ENCODE measurements at places on chromosomes 12 and 14.

- no peak for DNase-seq
Observed at GRCh38 chr12:54660320-54660962, 12.3 kb upstream of the DCD start.

- no peak for DNase-seq
Observed at GRCh38 chr14:103257211-103257962, 76.7 kb upstream of the EIF5 start.

DNA sequence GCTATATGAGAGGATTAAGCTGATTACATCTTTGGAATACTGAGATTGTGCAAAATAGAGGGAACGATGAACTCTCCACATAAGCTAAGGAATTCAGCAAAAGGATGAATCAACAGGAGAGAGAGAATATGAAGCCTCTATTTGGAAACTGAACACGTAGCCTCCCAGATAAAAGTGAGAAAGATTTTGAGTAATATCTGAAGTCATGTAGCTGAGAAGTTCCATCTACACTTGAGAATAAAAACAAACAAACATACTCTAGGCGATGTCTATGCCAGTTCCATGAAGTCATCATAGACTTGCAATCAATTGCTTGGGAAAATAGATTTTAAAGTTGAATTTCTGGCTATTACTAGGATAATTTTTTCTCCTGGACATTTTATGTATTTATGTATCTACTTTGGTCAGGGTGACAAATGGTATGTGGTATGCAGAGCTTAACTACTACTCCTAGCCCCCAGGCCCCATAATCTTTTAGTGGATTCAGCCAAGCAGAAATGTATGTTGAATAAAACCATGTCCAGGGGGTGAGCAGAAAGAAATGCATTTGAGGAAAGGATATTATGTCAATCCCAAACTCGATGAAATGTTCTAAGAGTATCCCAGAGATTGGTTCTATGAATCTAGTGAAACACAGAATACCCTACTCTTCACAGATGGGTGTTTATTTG lies 627.4 kb downstream of the DIO2 start:
- no peak for DNase-seq

- DNase-seq = no peak
Observed at GRCh38 chr12:97306147-97306546, 156.5 kb upstream of the RMST start.

DNA sequence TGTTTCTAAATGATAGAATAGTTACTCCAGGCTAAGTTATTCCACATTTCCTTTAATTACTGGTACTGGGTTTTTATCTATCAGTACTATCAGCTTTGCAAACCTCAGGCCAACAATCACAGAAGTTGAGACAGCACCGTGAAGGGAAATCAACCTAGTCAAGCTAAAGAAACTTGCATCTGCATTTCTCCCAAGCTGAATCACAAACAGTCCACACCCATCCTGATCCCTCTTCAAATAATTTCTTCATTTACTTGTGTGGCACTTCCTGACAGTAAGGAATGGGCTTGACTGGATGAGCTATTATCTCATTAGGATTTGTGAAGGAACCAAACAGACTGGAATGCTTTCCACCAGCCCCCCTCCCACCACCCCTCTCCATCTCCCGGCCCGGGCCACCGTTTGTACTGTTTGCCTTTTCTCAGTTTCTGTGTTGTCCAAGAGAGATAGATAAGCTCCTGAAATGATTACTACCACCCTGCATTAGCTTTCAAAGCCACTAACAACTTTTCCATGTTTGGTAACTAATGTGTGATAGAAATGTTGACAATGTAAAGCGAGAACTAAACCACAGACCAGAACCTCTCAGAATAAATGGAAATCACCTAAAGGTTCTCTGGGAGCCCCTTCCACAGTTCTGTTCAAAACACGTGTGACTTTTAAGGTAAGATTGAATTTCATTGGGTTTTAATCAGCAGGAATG lies 236.3 kb downstream of the SLC25A21 start:
- no peak for DNase-seq

DNA sequence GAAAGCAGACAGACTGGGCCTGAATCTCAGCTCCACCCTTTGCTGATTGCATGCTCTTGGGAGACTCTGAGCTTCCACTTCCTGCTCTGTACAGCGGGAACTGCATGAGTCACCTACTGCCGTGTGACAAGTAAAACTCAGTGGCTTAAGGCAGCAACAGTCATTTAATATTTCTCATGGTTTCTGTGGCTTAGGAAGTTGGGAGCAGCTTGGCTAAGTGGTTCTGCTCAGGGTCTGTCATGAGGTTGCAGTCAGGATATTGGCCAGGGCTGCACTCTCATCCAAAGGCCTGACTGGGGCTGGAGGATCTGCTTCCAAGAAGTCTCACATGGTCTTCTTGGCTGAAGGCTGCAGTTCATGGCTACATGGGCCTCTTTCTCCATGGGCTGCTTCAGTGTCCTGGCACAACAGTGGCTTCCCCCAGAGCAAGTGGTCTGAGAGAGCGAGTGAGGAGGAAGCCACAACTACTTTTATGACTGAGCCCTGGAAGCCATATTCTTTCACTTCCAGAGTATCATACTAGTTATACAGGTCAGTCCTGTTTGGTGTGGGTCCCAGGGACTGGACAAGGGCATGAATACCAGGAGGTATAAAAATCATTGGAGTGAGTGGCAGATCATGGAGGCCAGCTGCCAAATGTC lies 49.7 kb downstream of the FAM222A start:
- no peak for DNase-seq

DNA sequence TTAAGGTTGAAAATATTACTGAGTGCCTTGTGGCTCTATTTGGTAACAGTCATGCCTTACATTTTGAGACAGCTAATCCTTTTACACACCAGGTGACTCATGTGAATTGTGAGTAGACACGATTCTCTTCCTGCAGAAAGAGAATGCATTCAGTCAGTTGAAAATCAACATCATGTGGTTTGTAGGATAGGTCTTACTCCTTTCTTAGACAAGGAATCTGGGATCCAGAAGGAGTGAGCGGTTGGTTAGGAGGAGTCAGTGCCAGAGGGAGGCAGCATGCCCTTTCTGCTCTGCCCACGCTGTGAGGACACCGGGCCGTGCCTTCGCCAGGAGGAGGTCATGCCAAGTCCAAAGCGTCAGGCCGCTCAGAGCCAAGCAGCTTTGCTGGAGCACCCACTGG lies 47.6 kb downstream of the TRAF3 start:
- DNase-seq = no peak

DNA sequence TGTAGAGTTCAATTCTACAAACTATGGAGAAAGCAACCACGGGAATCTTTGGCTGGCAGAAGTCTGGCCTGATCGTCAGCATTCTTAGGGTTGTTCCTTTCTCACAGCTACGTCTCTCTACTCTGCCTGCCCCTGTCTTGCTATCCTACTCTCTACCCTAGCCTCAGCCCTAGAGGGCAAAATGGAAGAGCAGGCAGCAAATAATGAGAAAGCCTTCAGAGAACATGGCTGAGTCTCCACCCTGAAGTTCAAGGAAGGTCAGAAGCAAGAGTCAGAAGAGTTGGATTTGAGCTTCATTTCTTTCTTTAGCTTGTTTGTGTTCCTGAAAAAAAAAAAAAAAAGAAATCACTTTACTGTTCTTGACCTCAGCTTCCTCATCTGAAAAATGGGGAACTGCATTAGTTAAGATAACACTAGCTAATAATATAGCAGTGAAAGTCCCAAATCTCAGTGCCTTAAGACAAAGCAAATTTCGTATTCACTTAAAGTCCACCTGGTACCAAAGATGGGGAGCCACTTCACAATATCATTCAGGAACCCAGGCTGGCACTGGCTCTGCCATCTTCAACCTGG lies 50.2 kb upstream of the CCND2 start:
- DNase-seq = no peak

DNA sequence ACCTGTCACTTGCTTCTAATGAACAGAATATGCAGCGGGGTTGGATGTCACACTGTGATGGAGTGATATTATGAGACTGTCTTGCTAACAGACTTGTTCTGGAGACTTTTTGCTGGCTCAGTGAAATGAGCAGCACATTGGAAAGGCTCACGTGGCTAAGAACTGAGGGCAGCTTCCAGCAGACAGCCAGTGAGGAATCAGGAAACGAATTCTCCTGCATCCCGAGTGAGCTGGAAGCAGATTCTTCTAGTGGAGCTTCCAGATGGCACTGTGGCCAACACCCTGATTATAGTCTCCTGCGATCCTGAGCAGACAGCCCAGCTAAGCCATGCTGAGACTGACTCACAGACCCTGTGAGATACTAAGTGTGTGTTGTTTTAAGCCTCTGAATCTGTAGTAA lies 16.1 kb upstream of the TSPAN9 start:
- no peak for DNase-seq

DNA sequence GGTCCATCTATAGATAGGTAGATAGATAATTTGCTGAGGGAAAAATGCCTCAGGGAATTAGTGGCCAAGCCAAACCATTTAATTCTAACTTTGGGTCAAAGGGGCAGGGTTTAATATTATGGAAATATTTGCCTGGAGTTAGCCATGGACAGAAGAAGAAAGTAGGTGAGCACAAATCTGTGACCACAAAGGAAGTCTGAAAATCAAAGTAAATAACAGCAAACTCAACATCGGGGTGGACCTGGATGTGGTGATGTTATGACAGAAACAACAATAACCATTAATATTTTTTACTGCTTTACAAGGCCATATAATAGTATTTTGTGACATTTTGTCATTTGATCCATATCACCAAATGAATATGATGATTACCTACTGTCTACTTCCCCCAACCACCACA lies 578.0 kb upstream of the MGAT4C start:
- DNase-seq = no peak

DNA sequence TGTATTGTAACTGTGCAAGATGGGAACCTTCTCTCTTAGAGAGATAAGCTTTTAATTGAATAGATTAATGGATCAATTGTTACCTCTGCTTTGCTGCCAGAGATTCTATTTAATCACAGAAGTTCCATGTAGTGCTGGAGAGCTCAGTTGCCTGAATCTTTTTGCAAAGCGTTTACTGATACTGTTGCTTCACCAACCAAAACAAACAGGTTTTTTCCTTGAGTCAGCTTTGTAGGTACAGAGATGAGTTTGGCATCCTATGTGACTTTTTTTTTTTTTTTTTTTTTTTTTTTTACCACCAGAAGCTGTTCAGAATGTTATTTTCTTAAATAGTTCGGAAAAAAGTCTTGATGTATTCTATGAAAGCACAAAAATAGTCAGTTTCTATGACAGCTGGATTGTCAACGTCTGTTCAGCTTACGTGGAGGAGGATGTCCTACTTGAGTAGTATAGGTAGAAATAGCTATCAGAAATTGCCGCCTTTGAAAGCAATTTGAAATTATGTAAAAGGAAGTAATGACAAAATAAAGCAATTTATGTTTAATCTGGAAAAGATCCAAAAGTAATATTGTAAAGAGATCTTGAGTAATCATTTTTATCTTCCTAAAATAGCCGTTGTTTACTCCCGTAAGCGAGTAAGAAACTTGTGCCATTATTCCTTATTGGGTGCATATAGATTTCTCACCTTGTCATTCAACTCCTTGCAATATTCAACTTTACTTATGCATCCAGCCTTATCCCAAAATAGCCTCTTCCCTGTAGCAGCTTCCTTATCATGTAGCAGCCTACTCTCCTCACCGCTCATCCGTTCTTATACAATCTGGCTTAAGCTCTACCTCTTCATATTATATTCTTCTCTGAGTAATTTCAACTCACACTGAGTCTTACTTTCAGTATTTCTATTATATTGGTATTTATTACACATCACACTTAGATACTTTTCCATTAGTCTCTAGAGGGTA lies 5.2 kb downstream of the LRRK2 start:
- DNase-seq = no peak

DNA sequence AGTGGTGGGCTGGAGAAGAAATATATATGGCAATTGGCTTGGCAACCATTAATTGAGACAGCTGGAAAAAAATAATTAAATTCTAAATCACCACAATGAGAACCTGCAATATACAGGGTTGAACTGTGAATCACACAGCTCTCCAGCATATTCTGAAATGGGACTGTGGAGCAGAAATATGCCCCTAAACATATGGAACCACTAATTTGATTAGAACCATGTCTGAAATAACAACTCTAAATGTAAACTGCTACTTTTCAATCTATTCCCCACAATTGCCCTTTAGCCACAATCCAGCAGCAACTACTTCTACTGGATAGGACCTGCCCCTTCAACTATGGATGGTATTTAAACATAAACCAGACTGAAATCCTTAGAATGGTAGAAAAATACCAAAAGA lies 330.4 kb downstream of the TRHDE start:
- no peak for DNase-seq

GRCh38 chr14:70289138-70289537 lies 70.3 kb downstream of the COX16 start:
- no peak for DNase-seq

- no peak for DNase-seq
Observed at GRCh38 chr12:116551952-116552772, 7.0 kb upstream of the MAP1LC3B2 start.

- no peak for DNase-seq
Observed at GRCh38 chr14:62689733-62690132, 355.5 kb downstream of the KCNH5 start.

- DNase-seq = no peak
Observed at GRCh38 chr12:77995436-77996167, 164.9 kb downstream of the NAV3 start.

- DNase-seq = no peak
Observed at GRCh38 chr14:96303981-96304380, 48.0 kb downstream of the BDKRB1 start.
